ENCODE measurements at places on chromosomes 2 and 18. TPM values are rescaled to one million over a fixed set of nuclear protein-coding genes. Genes with fewer than 3 reads are reported as not detected.

DNA sequence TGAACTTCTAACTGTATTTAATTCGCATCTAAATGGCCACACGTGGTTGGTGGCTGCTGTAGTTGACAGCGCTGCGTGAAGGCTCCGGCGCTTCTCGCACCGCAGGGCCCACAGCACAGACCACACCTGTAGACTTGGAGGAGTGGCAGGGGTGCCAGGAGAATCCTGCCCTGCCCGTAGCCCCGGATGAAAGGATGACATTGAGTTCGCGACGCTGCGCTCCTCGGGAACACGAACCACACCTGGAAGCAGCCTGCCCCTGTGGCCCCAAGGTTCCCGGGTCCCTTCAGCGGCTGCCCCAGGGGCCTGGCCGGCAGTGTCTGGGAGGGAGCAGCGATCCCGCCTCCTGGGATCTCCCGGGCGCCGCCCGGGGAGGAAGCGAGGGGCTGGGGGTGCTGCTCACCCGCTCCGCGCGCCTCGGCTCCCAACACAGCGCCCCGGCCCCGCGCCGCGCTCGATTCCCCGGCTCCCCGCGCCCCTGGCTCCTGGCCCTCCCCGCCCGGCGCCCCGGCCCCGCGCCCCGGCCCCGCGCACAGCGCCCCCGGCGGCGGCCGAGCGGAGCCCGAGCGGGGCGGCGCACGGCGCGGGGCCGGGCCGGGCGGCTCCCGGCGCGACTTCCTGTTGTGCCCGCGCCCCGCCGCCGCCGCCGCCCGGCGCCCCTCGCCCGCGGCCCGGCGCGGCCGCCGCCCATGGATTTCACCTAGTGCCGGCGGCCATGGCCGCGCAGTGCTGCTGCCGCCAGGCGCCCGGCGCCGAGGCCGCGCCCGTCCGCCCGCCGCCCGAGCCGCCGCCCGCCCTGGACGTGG is at the start of gene RNPEPL1:
RNPEPL1 (plus strand) TSS at position 613 of the 806 bp plus-strand sequence; CDS start at position 716, 103 bp downstream.
- peak; percentile 53 for DNase-seq

DNA sequence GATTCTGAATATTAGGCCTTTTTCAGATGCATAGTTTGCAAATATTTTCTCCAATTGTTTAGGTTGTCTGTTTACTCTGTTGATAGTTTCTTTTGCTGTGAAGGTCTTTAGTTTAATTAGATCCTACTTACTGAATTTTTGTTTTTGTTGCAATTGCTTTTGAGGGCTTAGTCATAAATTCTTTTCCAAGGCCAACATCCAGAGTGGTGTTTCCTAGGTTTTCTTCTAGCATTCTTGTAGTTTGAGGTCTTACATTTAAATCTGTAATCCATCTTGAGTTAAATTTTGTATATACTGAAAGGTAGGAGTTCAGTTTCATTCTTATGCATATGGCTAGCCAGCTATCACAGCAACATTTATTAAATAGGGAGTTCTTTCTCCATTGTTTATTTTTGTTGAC is 404.8 kb downstream of the LNPK start:
- DNase-seq, result no peak

GRCh38 chr2:164103271-164103670 is 367.5 kb upstream of the FIGN start:
- DNase-seq, result no peak

- DNase-seq, result no peak
Measured at GRCh38 chr2:175401956-175402469, 220.5 kb upstream of the ATP5MC3 start.

GRCh38 chr2:219509780-219510511 is 4.3 kb upstream of the ASIC4 start:
- DNase-seq, result peak; percentile 37

GRCh38 chr2:239854596-239854995 is 170.5 kb downstream of the NDUFA10 start:
- no peak for DNase-seq

DNA sequence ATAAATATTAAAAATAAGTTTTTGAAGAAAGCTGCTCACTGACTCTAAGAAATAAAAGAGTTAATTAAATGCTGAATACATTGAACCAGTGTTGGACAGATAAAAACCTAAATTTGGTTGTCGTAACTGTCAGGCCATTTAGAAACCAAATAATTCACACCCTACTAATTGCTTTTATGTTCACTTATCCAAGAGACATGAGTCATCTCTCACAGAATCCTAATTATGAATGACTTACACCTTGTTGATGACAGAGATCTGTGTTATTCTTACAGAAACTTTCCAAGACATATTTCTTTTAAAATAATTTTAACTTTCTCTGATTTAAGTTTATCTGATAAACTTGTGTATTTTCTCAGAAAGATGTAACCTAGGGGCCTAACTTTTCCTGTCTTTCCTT is 250.7 kb downstream of the IKZF2 start:
- DNase-seq, result no peak

- no peak for DNase-seq
Measured at GRCh38 chr2:196159221-196159892, 12.0 kb downstream of the STK17B start.

- no peak for DNase-seq
Measured at GRCh38 chr2:177211169-177211568, 1.4 kb upstream of the HNRNPA3 start.

DNA sequence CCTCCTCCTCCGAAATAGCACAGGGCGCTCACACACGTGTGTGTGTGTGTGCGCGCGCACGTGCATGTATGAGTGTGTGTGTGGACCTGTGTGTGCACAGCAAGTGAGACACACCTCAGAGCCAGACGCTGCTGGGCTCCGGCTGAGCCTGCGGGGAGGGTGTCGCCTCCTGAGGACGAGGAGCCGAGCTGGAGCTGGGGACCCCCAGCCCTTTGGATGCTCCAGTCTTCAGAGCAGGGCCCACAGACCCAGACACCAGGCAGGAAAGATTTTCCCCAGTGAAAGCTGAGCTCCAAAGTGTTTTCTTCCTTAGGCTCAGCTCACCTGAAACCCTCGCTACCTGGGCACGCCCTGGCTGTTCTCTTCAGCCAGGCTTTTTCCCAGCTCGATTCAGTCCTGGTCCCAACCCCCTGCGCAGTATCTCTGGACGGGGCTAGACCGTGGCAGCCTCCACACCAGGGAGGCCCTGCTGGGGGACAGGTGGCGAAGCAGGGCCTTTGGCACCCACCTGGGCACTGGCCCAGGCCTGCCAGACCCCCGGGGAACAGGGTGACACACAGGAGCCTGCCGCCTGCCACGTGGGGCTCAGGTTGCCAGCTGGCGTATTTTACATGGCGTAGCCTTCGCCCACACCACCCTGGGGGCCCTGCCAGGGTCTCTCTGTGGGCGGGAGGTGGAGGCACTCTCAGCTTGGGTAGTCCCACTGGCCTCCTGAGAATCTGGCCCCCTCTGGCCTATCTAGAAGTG is 36.2 kb downstream of the PDIA6 start:
- DNase-seq, result no peak

GRCh38 chr2:217756375-217757107 is 246.3 kb downstream of the TNS1 start:
- peak; percentile 62 for DNase-seq

DNA sequence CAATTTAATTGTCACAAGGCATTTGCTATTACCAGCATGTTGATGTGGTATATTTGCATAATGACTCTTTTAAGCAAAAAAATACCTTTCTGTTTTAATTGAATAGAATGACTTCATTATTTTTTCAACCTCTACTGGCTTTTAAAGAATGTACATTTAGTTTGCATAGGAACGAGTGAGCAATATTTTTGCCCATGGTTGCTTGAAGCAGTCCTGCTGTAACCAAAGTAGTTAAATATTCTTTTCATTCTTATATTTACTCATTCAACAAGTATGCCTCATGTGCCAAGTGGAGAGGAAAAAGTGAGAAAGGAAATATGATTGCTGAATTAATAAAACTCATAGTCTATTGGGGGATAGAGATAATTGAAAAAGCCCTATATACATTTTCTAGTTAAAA is 184.7 kb downstream of the DSEL start:
- no peak for DNase-seq

DNA sequence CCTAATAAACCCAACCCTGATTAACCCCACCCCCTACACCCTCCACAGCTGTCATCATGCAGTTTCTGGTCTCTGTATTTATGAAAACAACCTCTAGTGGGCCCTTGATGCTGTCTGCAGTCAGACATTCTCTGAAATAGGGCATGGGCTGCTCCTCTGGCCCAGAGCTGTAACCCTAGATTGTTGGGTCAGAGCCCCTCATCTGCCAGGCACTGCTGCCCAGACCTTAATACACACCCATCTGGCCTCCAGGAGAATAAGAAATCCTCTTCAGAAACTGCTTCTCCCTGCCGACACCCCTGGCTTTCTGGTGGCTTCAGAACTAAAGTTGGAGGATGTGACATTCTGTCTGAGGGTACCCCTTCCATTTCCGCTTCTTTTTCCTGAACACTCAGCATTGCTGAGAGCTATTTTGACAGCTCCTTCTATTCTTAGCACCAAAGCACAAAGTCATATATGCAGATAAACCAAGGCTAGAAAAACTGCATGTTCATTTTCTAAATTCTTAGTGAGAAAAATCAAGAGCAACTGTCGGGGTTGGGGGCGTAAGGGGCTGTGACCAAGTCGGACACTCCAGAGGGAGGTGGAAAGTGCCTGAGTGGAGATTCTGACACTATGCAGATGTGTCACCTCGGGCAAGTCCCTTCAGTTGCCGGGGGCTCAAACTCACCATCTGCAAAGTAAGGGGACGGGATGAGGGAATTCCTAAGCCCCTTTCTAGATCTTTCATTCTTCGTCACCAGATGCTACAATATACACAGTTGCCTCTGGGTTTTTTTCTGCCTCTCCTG is 28.7 kb downstream of the SRSF7 start:
- DNase-seq, result no peak

- DNase-seq, result no peak
Measured at GRCh38 chr2:157751462-157752058, 122.9 kb upstream of the ACVR1C start.

DNA sequence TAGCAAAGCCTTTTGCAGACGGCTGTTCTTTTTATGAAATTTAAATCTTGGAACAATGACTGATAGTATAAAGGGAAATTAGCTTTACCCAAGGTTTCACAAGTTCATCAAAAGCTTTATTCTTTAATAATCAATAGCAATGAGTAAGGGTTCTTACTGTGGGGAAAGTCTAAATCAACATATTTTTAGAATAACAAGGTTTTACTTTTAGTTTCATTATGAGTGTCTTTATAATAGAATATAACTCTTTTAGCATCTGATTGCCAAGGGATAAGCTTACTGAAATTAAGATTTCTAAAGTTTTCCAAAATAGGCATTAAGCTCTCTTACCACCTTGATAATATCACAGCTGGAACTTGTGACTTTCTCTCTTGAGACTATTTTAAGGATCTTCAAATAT is 1489.7 kb downstream of the LRP1B start:
- no peak for DNase-seq

- no peak for DNase-seq
Measured at GRCh38 chr18:67432806-67433205, 83.7 kb downstream of the DSEL start.

DNA sequence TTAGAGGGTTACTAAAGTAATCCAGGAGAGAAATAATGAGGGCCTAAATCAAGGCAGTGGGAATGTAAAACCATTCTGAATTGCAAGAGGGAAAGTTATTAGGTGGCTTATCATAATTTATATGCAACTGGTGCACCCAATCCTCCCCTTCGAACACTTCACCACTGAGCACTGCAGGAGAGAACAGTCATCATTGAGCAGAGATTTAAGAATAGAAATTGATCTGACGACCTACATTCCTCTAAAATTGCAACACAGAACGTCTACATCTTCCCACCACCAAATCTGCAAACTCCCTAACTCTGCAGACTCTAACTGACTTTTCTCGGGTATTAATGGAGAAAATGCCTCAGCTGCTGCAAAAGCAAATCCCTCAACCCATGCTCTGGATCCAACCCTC is 138.5 kb upstream of the CDH20 start:
- DNase-seq, result no peak

Gene PAIP2B
- 1.8 TPM for total RNA-seq

Gene ABCG5
- total RNA-seq, result not detected

Gene PID1
- total RNA-seq, result 0.20 TPM

Gene REG3A
- total RNA-seq, result not detected

Gene TMEM131
- total RNA-seq, result 11.7 TPM

Gene LOXHD1
- total RNA-seq, result not detected

Gene NYAP2
- not detected for total RNA-seq

Gene KIAA2012
- not detected for total RNA-seq

Gene FBLN7
- total RNA-seq, result 2.2 TPM

Gene MROH2A
- total RNA-seq, result not detected

Gene ZNF396
- total RNA-seq, result 0.60 TPM

Gene DGUOK
- total RNA-seq, result 40.5 TPM

Gene SLC5A7
- total RNA-seq, result not detected

Gene IL36B
- total RNA-seq, result not detected

Gene TANC1
- total RNA-seq, result 64.7 TPM

Gene TGFA
- total RNA-seq, result 7.8 TPM
